Effector memory CD4-positive, alpha-beta T cell (primary cell): ENCODE measurements at places on chromosomes 12 and 14.

DNA sequence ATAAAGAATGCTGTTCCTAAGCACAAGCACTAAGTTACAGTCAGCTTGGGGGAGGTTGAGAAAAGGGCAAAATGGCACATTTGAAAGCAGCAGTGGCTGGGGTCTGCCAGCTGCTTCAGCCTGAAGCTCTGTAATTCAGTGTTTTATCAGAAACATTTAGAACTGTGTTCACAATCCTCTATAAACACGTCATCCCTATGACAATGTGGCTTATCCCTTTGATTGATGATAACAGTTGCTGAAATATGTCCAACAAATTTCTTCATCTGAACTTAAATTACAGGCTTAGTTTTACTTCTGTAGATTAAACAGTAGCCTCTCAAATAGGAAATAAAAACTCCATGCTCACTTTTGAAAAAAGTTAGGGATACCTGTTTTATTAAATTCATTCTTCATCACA lies 108.8 kb downstream of the VEZT start:
- no peak for DNase-seq

DNA sequence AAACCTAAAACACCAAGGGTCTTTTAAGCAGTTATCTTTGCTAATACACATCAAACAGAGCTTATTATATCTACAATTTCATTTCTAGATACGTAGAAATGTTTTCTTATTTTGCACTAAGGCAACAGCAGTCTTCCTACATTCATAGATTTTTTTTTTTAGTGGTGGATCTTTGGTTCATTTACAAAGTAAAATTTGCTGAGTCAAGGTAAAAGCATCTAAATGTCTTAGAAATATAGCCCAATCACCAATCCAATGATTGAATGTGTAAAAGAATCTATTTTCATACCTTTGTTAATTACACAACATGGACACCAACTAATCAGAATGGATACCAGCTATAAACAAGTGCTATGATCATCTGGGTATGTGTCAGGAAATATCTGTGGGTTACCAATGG lies 272.2 kb upstream of the TMPO start:
- DNase-seq = no peak

DNA sequence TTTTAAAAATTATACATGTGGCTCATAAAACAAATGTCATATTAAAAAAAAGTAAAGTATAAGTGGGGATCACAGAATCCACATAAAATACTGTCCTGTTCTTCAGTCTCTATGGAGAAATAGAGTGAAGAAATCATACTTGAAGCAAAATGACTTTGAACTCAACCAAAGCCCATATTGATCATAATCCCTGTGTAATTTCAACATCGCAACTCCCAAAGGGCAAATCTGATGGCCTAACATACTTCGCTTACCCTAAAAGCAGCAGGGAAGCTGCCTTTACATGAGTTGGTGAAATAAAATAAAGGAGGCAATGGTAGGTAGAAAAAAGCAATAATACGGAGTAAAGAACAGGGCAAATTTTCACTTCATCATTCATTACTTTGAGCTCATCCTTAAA lies 101.8 kb downstream of the CEP128 start:
- DNase-seq = no peak

DNA sequence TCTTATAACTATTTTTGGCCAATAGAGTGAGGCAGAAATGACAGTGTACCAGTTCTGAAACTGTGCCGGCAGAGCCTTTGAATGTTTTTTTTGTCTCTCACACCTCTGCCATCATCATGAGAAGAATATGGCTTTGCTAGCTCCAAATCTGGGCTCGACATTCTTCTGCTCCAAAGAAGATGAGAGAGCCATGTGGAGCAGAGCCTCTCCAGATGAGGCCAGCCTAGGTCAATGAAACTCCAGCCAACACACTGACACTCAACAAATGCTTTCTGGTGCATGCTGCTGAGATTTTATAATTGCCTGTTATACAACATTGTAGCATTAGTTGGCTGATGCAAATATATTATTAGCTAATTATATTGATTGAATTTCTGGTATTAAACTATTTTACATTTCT lies 154.7 kb downstream of the SLC38A4 start:
- DNase-seq = no peak

- peak; percentile 64 for DNase-seq
Measured at GRCh38 chr14:58239244-58240195, 5.1 kb upstream of the PSMA3 start.

DNA sequence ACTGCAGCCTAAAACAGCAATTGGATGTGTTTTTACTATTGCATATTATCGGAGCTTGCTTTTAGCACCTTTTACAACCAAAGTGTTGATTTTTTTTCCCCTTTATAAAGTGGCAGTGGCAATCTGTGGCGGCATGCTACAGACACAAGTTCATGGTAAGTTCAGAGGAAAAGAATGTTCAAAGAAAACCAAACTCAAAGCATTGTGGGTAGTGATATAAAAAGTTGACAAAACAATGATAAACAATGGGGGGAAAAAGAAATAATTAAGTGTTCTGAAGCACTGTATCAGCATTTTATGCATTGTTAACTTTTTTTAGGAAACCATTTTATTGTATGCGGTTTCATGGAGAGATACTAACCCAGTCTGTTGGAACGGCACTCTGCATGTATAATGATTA lies 492.0 kb upstream of the SOX5 start:
- DNase-seq = no peak

DNA sequence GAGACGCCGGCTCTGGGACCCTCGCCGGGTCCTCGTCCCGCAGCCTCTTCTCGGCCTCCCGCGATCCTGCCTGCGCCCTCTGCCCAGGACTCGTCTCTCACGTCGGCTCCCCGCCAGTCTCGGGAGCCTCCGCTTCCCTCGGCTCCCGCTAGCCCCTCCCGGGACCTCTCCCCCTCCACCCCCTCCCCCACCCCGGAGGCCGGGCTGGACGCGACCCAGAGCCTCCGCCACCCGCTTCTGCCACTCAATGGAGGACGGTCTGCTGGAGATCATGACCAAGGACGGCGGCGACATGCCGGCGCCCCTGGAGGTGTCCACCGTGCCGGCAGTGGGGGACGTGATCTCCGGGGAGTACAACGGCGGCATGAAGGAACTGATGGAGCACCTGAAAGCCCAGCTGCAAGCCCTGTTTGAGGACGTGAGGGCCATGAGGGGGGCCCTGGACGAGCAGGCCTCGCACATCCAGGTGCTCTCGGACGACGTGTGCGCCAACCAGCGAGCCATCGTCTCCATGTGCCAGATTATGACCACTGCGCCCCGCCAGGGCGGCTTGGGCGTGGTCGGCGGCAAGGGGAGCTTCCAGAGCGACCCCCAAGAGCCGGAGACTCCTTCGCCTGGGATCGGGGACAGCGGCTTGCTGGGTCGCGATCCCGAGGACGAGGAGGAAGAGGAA lies 568 bp downstream of the CCDC184 start:
- DNase-seq = no peak

- no peak for DNase-seq
Measured at GRCh38 chr12:56143217-56143616, 9.2 kb upstream of the MYL6B start.

DNA sequence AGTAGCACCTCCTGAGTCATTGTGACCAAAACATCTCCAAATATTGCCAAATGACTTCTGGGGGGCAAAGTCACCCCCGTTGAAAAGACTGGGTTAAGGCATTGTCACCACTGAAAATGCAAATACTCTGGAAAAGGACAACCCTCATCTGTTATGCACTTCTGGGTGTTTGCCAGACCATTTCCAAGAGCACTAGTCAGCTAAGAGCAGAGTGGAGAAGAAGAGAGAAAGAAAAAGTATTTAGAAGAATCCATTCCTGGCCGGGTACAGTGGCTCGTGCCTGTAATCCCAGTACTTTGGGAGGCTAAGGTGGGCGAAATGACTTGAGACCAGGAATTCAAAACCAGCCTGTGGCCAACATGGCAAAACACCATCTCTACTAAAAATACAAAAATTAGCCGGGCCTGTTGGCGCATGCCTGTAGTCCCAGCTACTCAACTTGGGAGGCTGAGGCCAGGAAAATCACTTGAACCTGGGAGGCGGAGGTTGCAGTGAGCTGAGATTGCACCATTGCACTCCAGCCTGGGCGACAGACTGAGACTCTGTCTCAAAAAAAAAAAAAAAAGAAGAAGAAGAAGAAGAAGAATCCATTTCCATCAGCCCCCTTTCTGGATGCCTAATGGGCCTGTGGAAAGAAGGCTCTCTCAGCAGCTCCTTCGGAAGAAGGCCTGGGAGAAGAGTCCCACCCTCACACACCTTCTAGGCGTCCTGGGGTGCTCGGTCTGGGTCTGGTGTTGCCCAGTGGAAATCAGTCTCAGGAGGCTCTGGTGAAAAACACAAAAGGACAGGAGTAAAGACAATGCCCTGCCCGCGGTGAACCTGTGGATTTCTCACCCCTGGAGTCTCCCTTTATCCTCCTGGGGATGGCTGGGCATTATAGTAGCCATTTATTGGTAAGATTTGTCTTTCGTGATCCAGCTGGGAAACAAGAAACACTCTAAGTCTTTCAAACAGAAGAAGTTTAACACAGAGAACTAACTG lies 3.5 kb upstream of the LTBR start:
- DNase-seq = no peak

- no peak for DNase-seq
Measured at GRCh38 chr12:65696227-65696626, 128.1 kb upstream of the HMGA2 start.

GRCh38 chr12:19689801-19690472 lies 250.6 kb downstream of the AEBP2 start:
- DNase-seq = no peak

GRCh38 chr12:66999141-66999540 lies 270.0 kb upstream of the CAND1 start:
- DNase-seq = no peak

- no peak for DNase-seq
Measured at GRCh38 chr14:96165493-96166436, 38.9 kb upstream of the BDKRB2 start.

- DNase-seq = no peak
Measured at GRCh38 chr14:78524766-78525165, 354.6 kb downstream of the NRXN3 start.

- DNase-seq = no peak
Measured at GRCh38 chr12:88142610-88142991, 494 bp downstream of the TMTC3 start.

DNA sequence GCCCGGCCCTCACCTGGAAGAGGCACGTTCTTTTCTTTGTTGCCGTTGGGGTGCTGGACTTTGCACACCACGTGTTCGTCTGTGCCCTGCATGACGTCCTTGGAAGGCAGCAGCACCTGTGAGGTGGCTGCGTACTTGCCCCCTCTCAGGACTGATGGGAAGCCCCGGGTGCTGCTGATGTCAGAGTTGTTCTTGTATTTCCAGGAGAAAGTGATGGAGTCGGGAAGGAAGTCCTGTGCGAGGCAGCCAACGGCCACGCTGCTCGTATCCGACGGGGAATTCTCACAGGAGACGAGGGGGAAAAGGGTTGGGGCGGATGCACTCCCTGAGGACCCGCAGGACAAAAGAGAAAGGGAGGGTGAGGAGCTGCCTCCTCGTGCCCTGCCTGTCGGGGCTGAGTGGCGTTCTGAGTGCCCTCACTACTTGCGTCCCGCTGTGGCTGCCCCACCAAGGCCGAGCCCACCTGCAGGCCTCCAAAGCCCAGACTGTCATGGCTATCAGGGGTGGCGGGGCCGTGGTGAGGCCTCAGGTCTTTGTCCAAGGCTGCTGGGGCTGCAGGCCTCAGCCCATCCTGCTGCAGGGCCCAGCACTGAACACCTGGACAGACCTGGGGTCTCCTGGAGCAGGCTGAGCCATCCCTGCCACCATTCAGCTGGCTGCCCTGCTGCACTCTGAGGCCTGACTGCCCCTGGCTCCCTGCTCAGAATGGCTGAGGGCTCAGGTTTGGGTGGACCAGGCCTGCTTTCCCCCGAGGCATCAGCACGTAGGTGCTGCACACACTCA lies 329.7 kb downstream of the TMEM121 start:
- no peak for DNase-seq

- DNase-seq = no peak
Measured at GRCh38 chr12:75944097-75944904, 87.3 kb downstream of the PHLDA1 start.

DNA sequence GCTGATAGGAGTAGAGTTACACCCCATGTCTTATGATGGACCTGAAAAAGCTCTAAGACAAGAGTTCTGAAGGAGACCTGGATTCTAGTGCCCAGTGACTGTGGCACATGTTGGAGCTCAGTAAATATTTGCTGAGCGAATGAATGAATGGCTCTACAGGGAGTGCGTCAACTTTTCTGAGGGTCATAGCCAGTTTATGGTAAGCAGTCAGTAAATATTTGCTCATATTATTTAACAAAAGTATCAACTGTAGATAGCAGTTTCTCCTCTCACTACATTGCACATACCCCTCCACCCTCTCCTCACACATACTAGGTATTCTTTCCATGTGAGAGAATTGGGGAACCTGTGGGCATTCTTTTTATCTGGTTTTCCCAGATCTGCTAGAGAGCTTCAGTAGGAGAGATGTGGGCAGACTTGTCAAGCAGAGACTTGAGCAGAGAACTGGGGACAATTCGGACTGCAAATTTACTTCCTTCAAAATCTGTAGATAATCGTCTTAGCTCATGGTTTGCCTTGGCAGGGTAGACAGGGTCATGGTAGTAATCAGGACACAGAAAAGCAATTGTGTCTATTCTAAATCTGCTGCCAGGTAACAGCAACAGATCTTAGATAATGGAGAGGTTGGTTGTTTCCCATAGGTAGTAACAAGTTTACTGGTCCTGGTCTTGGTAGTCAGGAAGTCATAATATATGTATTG lies 5.7 kb downstream of the SLC4A8 start:
- no peak for DNase-seq

DNA sequence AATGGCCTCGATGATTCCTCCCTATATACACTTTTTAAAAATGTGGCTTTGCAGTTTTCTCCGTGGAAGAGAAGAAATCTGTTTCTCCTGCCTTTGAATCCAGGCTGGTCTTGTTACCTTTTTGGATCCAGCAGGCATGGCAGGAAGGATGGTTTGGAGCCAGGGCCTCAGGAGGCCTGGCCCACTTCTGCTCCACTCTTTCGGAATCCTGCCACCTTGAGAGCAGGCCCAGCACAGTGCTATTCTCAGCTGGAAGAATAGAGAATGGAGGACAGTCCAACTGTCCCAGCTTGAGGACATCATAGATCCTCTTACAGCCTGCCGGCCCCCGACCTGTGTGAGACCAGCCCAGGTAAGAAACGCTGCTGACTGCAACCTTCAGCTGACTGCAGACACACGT lies 421.5 kb downstream of the FUT8 start:
- DNase-seq = no peak

GRCh38 chr14:73014105-73014504 lies 12.8 kb downstream of the ZFYVE1 start:
- no peak for DNase-seq

GRCh38 chr14:42736408-42736807 lies 1129.7 kb downstream of the LRFN5 start:
- no peak for DNase-seq

- peak; percentile 81 for DNase-seq
Measured at GRCh38 chr14:89701211-89702043, 253.1 kb downstream of the EFCAB11 start.
